Non-pigmented ciliary epithelial cell (primary cell): ENCODE measurements at places on chromosomes 1 and 21.

DNA sequence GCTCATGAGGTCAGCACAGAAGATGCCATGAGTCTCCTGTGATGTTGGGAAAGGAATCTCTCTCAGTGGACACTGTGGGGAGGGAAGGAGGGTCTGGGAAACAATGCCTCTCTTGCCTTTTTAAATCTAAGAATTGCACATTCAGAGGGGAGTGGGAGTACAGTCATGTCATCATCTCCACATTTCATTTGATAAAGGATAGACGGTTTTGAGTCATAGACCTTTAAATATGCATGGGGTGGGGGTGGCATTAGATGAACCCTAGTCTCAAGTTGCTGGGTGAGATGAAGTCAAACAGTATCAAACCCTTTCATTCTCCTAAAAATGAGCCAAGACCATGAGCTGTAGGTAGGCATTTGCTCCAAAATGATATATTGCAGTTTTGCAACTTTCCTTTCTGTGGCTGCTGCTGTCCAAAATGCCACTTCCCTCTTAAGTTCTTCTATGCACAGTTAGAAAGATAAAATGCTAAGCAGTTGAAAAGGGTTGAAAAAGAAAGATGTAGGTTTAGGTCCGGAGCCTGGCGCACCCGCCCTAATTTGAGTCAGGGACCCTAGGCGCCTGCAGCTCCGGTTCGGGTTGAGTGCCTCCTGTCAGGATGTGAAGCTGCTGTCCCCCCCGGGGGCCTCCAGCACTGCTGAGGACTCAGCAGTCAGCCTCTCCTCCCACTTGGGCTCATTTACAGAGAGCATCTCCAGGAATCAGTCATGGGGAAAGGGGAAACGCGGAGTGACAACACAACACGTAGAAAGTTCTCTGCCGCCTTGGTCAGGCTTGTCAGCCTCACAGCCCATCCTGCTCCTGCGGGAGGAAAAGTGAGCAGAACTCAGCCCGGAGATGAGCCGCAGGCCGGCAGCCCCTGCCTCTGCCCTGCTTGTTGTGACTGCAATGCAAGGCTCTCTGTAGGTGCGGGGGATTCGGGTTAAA, 479.3 kb upstream of the RUNX1 start:
- DNase-seq: no peak

- DNase-seq: no peak
These were observed 51.7 kb downstream of the CAPZB start for GRCh38 chr1:19433719-19433998.

DNA sequence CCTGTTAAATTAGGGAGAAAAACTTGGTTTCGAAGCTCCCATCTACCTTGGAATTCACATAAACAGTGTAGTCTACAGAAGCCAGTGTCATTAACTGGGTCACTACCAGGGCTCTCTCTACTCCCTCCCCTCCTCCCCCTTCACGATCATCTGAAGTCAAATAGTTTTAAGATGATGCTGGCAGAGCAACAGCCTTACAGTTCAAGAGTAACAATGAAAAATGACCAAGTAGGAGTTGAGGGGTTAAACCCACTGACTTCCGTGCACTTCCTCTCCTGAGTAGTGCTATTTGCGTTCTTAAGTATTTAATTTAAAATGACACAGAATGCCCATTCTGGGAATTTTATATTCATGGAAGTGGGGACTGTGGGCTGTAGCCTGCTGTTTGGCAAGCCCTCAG, 236.9 kb downstream of the SIPA1L2 start:
- no peak for DNase-seq

GRCh38 chr1:174074757-174075156, 52.6 kb upstream of the RC3H1 start:
- DNase-seq: no peak

- DNase-seq: no peak
These were observed 115.5 kb upstream of the CDC42BPA start for GRCh38 chr1:227433663-227434341.

- DNase-seq: no peak
These were observed 16.8 kb downstream of the FLG2 start for GRCh38 chr1:152343006-152343405.

DNA sequence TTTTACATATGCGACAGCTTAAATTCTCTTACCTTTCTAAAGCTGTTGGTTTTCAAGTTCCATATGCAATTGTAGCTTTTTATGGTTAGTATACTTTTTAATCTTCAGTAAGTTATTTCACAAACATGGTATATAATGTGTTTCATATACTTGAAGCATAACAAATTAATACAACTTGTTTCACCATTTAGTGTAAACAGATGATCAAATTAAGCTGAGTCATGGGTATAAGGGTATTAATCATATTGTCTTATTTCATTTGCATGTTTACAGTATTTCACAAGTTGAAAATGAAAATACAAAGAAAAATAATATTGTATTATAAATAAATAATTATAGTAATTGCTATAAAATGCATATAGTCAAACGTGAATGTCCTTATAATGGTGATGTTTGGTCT, 92.1 kb downstream of the PTPRC start:
- no peak for DNase-seq

DNA sequence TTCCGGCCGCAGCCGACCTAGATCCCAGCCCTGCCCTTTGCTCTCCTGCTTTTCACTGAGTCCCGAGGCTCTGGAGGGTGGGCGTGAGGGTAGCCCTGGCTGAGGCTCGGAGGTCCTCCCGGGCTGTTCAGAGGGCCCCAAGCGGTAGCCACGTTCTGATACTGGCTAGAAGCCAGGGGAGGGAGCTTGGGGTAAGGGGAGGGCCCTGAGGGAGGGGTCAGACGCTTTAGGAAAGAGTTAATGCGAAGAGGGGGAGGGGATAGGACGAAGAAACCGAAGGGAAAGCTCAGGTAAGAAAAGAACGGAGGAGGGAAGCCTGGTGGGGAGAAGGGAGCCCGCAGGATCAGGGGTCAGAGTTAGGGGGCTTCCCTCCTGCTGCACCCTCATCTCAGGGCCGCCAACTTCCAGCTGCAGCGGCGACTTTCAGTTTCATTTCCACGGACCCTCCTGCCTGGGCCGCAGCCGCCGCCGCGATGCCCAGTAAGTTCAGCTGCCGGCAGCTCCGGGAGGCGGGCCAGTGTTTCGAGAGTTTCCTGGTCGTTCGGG, at the start of gene MOV10:
Gene MOV10, plus strand, starts transcription at position 220 of the 546 bp plus-strand sequence. Its CDS starts 254 bp downstream, at position 474.
- peak; percentile 35 for DNase-seq

- no peak for DNase-seq
These were observed 44.4 kb upstream of the HAO2 start for GRCh38 chr1:119324198-119324597.

DNA sequence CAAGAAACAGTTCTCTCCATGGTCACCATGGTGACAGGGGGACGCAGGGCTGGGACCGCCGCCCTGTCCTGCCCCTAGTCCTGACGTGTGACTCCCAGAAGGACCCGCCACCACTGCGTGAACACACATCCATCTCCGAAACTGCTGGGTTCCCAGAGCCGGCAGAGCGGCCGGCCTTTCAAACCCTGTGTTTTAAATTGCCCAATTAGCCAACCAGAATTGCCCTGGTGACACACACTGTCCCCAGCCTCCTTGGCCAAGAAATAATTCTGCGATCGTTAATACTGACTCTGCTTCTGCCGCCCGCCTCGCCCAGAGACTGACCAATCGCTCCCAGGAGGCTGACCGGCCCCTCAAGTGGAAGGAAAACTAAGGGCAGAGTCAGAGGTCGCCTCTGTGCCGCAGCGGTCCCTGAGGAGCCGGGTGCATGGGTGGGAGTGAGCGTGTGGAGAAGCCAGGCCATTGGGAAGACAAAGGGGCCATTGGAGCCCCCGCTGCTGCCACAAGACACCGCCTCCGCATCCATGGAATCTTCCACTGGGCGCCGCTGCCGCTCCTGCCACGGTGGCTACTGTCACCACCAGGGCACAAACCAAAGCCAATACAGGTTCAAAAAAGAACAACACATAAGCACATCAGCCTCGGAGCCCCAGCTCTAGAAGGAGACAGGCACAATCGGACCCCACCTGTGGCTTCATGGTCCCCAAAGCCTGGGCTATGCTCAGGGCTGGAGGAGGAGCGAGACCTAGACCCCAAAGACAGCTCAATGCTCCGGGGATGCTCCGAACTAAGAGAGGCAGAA, 273.2 kb downstream of the NPHP4 start:
- DNase-seq: no peak

DNA sequence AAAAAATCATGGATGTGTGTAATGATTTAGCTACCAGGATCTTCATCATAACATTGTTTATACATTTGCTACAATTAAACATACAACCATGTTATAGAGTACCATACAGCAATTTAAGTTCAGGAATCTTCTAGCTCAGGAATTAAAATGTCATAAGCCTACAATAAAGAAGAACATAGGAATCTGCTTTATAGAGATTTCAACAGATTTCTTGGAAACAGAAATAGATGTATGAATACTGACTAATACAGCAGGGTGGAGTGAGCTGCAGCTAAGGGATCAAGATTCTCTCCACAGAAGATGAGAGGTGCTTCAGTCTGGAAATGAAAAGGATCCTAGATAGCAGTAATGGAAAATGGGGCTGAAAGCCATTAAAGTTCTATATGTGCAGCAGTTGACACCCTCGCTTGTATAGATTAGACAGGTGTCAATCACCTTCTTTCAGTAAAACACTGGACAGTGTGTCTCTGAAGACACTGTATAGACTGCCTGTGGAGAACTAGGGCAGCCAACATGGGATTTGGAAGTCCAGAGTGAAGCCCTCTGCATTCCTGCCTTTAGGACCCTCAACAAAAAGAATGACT, 73.9 kb downstream of the DNTTIP2 start:
- DNase-seq: no peak

GRCh38 chr1:41679531-41679930, 195.0 kb upstream of the EDN2 start:
- DNase-seq: no peak
